Suprapubic skin (tissue), 4 donors: ENCODE measurements at places on chromosomes 16 and 17. TPM values are rescaled to one million over a fixed set of nuclear protein-coding genes. Genes with fewer than 3 reads are reported as not detected.

Gene TBC1D3H
- total RNA-seq = not detected

- no peak for DNase-seq
Observed at GRCh38 chr16:26569793-26570192, 496.9 kb upstream of the C16orf82 start.

GRCh38 chr16:49440156-49441065 lies 66.8 kb downstream of the C16orf78 start:
- peak; percentile 24 for DNase-seq

- DNase-seq = peak; percentile 67
Observed at GRCh38 chr16:11398136-11398535, 52.9 kb downstream of the RMI2 start.
